ENCODE measurements at places on chromosomes 3 and 15.

- DNase-seq: no peak
- peaks cover 11% of the 10 kb centered on the region for H3K36me3 ChIP-seq
- no peak overlapping the region for H3K4me3 ChIP-seq
- H3K4me1 ChIP-seq: no peaks in the 10 kb centered on the region
- no peak overlapping the region for H3K27ac ChIP-seq
Measured at GRCh38 chr3:127027061-127027735, 44.3 kb downstream of the PLXNA1 start.

GRCh38 chr3:193630005-193630404, 37.0 kb downstream of the OPA1 start:
- H3K36me3 ChIP-seq: peaks cover 7% of the 10 kb centered on the region
- H3K27ac ChIP-seq: no peak overlapping the region
- H3K4me3 ChIP-seq: no peak overlapping the region
- DNase-seq: no peak
- H3K4me1 ChIP-seq: no peaks in the 10 kb centered on the region

DNA sequence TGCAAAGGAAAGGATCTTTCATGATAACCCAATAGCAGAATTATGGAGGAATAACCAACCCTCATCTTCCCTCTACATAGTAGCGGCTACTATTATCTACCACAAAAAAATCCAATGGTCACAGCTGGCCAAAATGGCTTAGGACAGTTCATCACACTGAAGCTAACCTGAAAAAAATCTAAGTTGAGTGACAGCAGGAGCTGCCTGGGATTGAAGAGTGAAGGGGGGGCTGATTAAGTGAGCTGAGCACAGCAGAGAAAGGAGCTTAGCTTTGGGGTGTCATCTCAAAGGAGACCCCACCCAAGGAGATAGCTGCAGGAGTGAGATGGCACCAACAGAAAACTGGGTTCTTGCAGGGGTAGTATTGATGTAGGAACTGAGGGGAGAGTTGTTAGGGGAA, 33.6 kb downstream of the CCNL1 start:
- no peak overlapping the region for H3K4me3 ChIP-seq
- no peaks in the 10 kb centered on the region for H3K27me3 ChIP-seq
- no peak overlapping the region for H3K27ac ChIP-seq

GRCh38 chr3:25854214-25854613, 64.3 kb downstream of the OXSM start:
- DNase-seq: no peak
- H3K36me3 ChIP-seq: no peaks in the 10 kb centered on the region

DNA sequence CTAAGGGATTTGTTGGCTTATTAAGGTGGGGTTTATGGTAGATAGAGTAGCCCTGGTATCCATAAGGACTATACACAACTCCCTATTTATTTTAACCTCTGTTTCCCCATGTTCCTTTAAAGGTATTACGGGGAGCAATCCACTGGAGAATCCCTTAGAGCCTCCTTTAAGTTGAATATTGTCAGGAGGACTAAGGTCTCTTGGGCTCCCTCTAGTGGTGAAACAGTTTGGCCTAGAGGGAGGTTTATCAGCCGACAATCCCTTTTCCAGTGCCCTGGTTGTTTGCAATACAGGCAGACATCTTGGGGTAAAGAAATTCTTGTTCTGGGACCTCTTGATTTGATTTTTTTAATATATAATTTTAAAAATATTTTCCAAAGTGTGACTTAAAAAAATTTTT, 12.9 kb downstream of the OPA1 start:
- no peaks in the 10 kb centered on the region for H3K27me3 ChIP-seq
- H3K27ac ChIP-seq: no peak overlapping the region
- no peak for DNase-seq
- H3K4me1 ChIP-seq: peaks cover 1% of the 10 kb centered on the region

- peak; percentile 90 for DNase-seq
- peaks cover 16% of the 10 kb centered on the region for H3K27me3 ChIP-seq
- H3K4me3 ChIP-seq: no peak overlapping the region
Measured at GRCh38 chr15:67456677-67457529, 64.0 kb upstream of the C15orf61 start.

DNA sequence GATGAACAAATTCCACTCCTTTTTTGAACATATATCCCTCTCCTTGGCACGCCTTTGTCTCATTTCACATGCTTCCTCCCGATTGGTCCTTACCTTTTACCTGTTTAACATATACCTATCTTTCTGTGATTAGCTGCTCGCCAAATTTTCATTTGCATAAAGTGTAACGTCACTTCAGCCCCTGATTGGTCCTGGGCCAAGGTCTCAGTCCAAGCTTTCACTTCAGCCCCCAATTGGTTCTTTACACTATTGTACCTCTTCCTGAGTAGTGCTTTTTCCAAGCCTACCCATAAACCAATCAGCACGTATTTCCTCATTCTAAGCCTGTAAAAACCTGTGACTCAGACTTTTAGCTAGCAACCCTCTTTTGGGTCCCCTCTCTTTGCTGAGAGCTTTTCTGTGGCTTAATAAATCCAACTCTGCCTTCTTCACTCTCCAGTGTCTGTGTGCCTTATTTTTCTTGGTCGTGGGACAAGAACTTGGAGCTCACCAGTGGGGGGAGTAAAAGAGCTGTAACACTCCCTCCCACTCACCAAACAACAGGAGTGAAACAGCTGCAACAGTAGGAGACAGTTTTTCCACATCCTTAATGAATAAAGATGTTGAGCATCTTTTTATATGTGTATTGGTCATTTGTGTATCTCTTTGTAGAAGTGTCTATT, 584 bp upstream of the XCR1 start:
- no peak overlapping the region for H3K27ac ChIP-seq
- H3K4me3 ChIP-seq: no peak overlapping the region
- no peaks in the 10 kb centered on the region for H3K4me1 ChIP-seq
- no peaks in the 10 kb centered on the region for H3K36me3 ChIP-seq
- H3K27me3 ChIP-seq: peaks cover 36% of the 10 kb centered on the region

GRCh38 chr3:38141952-38142273, 3.5 kb downstream of the MYD88 start:
- H3K4me3 ChIP-seq: no peak overlapping the region
- peaks cover 9% of the 10 kb centered on the region for H3K36me3 ChIP-seq
- DNase-seq: no peak
- H3K4me1 ChIP-seq: peaks cover 12% of the 10 kb centered on the region

DNA sequence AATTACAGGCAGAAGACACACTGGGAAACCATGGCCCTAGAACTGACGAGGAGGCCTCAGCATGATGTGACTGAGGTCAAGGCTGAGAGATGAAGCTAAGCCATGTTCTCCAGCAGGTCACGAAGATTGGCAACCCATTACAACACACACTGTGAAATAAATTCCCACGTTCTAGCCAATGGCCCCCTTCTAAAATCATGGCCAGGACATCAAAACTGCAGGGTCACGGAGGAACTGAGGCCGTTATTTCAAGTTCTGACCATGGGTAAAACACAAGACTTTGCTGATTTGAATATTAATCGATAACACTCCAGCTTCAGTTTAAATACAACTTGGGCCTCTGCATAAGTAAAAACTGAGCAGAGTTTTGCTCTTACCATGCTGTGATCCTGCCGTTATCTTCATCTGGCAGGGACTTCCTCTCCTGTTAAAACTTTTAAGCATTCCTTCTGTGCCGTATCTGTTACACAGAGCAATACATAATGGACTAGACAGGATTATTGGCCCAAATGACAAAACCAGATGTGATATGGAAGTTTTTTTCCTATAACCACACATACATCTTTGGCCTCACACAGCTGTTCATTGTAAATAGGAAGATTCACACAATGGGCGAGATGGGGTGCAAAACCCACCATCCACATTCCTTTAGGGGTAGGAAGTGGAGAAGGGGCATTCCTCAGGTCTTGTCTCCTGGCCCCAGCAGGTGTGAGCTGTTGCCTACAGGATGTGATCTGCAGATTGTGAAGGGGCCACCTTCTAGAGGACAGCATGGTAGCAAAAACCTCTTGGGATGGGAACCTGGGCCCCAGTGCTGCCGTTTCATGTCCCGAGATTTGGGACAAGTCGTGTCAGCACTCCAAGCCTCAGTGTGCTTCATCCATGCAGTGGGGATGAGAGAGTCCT, 207.4 kb downstream of the OPA1 start:
- no peak overlapping the region for H3K4me3 ChIP-seq
- H3K27me3 ChIP-seq: peaks cover 68% of the 10 kb centered on the region
- H3K36me3 ChIP-seq: no peaks in the 10 kb centered on the region
- H3K27ac ChIP-seq: no peak overlapping the region
- DNase-seq: no peak
- peaks cover under 1% of the 10 kb centered on the region for H3K4me1 ChIP-seq

- peaks cover 1% of the 10 kb centered on the region for H3K4me1 ChIP-seq
- H3K36me3 ChIP-seq: no peaks in the 10 kb centered on the region
Measured at GRCh38 chr3:31575448-31575847, 42.7 kb downstream of the STT3B start.

- peak overlapping the region; percentile 31 for H3K27ac ChIP-seq
- H3K4me1 ChIP-seq: peaks cover 36% of the 10 kb centered on the region
- H3K36me3 ChIP-seq: no peaks in the 10 kb centered on the region
- H3K4me3 ChIP-seq: no peak overlapping the region
- peaks cover 21% of the 10 kb centered on the region for H3K27me3 ChIP-seq
Measured at GRCh38 chr3:194364314-194364651, 5.3 kb downstream of the LRRC15 start.

DNA sequence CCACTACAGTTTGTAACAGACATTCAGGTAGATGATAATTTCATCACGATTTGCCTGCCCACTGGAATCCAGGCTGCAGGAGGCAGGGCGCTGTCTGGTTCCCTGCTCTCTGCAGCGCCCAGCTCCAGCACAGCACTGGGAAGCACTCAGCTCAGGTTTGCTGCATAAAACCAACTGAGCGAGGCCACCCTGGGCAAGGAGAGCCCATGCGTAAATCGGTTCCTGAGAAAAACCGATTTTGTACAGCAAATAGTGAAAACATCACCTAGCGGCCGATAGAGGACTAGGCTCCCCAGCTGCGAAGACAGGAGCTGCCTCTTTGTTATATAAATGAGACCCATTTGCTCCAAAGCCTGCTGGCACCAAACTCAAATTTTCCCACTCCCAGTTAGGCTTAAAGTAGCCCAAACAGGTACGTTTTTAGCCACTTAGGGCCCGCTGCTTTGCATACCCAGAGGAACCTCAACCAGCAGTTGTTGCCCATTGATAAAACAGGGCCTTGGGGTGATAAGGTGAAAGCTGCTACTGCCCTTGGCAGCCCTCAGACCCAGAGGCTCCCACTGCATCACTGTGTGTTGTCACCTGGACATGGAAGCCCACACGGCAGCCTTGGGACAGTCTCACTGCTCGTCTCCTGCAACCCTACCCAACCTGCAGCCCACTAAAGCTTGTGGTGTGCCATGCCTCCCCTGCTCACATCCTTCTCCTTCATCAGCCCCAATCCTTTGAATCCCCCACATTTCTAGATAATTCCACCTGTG, 47.5 kb downstream of the ALDH1L1 start:
- H3K27me3 ChIP-seq: peaks cover 3% of the 10 kb centered on the region
- no peaks in the 10 kb centered on the region for H3K36me3 ChIP-seq

GRCh38 chr3:177481329-177481728, 284.0 kb upstream of the TBL1XR1 start:
- no peak overlapping the region for H3K4me3 ChIP-seq
- no peaks in the 10 kb centered on the region for H3K27me3 ChIP-seq
- H3K36me3 ChIP-seq: peaks cover 16% of the 10 kb centered on the region
- H3K27ac ChIP-seq: no peak overlapping the region
- DNase-seq: no peak

GRCh38 chr15:67746022-67746421, 79.3 kb upstream of the SKOR1 start:
- no peaks in the 10 kb centered on the region for H3K27me3 ChIP-seq
- peaks cover 2% of the 10 kb centered on the region for H3K4me1 ChIP-seq
- DNase-seq: no peak
- H3K27ac ChIP-seq: no peak overlapping the region
- H3K4me3 ChIP-seq: no peak overlapping the region
- peaks cover 8% of the 10 kb centered on the region for H3K36me3 ChIP-seq

GRCh38 chr3:159947220-159947619, 41.4 kb upstream of the IL12A start:
- no peak for DNase-seq
- no peak overlapping the region for H3K27ac ChIP-seq
- no peaks in the 10 kb centered on the region for H3K27me3 ChIP-seq
- no peaks in the 10 kb centered on the region for H3K4me1 ChIP-seq

- no peaks in the 10 kb centered on the region for H3K4me1 ChIP-seq
- H3K36me3 ChIP-seq: no peaks in the 10 kb centered on the region
- no peak for DNase-seq
- peaks cover 7% of the 10 kb centered on the region for H3K27me3 ChIP-seq
- no peak overlapping the region for H3K4me3 ChIP-seq
- H3K27ac ChIP-seq: no peak overlapping the region
Measured at GRCh38 chr15:26891448-26892181, 24.8 kb downstream of the GABRA5 start.
